SJCRH30 (cell line): ENCODE measurements at places on chromosomes 1 and 21. TPM values are rescaled to one million over a fixed set of nuclear protein-coding genes. Genes with fewer than 3 reads are reported as not detected.

Gene TMEM39B
- 11.1 and 11.6 TPM in 2 replicates for total RNA-seq

Gene HES3
- total RNA-seq: not detected in 2 replicates

Gene TBX19
- 0.79 and 1.1 TPM in 2 replicates for total RNA-seq

Gene TMCO4
- 17.7 and 18.0 TPM in 2 replicates for total RNA-seq

Gene HJV
- total RNA-seq: 0.10 TPM in 2 replicates

Gene GPR25
- total RNA-seq: not detected in 2 replicates

- H3K27ac ChIP-seq: no peak overlapping the region
- H3K4me3 ChIP-seq: no peak overlapping the region
- no peaks in the 10 kb centered on the region for H3K4me1 ChIP-seq
- no peak for DNase-seq
- H3K36me3 ChIP-seq: no peaks in the 10 kb centered on the region; the same call in 1 of the 2 replicates
Measured at GRCh38 chr1:11294951-11295350, 22.0 kb downstream of the UBIAD1 start.

DNA sequence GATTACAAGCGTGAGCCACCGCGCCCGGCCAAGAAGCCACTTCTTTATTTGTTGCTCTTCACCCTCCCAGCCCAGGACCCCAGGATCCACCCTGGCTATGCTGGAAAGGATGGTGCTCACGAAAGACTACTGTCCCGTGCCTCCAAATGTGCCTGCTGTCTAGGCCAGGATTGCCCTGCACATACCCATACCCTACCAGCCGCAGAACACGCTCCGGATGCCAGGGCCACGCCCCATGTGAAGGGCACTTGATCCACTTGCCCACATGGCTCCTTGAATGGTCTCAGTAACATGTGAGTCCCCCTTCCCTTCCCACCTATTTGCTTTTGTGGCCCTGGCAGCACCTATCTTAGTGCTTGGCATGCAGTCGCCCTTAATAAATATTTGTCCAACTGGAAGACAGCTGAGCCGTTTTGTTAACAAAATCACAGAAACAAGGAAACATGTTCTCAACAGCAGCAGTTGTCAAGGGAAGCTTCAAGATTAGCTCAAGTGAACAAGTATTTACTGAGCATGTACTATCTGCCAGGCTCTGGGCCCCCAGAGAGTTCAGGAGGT is 13.8 kb upstream of the UBXN10 start:
- peaks cover 7% of the 10 kb centered on the region; the same call in 1 of the 2 replicates for H3K27me3 ChIP-seq
- 0 out of 2 replicates have a peak, but pooled peaks cover 9% of the 10 kb centered on the region for H3K4me1 ChIP-seq
- no peak overlapping the region for H3K27ac ChIP-seq
- no peaks in the 10 kb centered on the region for H3K36me3 ChIP-seq
- H3K4me3 ChIP-seq: no peak overlapping the region

GRCh38 chr1:203112475-203112874 is 15.1 kb upstream of the ADORA1 start:
- no peak for DNase-seq
- no peaks in the 10 kb centered on the region for H3K27me3 ChIP-seq
- no peaks in the 10 kb centered on the region for H3K36me3 ChIP-seq
- H3K4me1 ChIP-seq: peaks cover 17% of the 10 kb centered on the region
- H3K27ac ChIP-seq: no peak overlapping the region

DNA sequence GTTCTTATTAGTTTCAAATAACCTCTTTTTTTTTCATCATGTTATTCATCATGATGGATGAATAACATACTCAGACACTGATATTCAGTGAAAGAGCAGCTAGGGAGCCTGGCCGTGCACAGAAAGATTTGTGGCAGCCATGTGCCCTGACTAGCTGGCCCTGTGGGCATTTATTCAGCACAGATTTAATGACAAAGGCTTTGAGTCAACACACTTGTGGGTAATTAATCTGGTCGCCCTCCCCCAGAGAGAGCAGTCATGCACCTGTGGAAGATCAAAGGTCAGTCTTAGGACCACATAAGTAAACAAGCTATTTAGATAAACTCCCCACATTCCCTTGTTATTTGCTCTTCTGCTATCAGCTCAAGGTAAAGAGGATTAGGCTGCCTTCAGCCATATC is 153.2 kb upstream of the HMCN1 start:
- DNase-seq: no peak
- H3K27ac ChIP-seq: no peak overlapping the region
- H3K36me3 ChIP-seq: no peaks in the 10 kb centered on the region

DNA sequence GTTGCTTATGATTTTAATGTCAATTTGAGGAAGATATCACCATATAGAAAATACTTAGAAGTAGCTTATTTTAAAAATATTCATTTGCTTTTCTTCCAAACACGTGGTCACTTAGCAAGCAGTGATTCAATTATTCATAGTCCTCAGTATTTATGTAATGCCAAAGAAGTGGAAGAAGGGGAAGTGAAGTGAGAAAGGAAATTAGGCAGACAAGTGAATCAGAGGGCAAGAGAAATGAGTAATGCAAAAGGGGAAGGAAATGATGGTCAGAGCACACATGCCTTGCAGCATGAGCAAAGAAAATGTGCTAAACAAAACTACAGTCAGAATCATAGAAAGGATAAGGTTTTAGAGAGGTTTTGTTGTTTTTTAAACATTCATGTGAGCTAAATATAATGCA is 31.8 kb downstream of the SDCCAG8 start:
- no peaks in the 10 kb centered on the region for H3K36me3 ChIP-seq
- H3K4me1 ChIP-seq: no peaks in the 10 kb centered on the region
- no peaks in the 10 kb centered on the region for H3K27me3 ChIP-seq
- DNase-seq: no peak

- H3K27me3 ChIP-seq: no peaks in the 10 kb centered on the region
- H3K4me1 ChIP-seq: 0 out of 2 replicates have a peak, but pooled peaks cover 7% of the 10 kb centered on the region
- no peaks in the 10 kb centered on the region for H3K36me3 ChIP-seq
- H3K4me3 ChIP-seq: no peak overlapping the region
Measured at GRCh38 chr1:74729741-74730478, 2.9 kb downstream of the CRYZ start.

DNA sequence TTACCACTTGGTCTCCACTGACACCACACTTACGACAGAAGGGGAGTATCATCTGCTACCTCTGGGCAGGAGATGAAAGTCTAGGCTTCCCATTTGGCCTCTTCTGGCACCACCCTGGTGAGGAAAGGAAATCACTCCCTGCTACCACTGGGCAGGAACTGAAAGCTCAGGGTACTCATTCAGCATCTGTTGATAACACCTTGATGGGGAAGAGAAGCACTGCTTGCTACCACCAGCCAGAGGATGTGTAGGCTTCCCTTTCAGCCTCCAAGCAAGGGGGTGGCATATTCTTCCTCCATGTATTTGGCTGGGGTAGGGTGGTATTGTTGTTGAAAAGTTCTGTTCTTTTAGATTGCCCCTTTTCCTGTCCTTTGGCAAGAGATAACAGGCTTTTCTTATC is 115.0 kb downstream of the ACBD6 start:
- no peak overlapping the region for H3K27ac ChIP-seq
- no peak for DNase-seq
- H3K27me3 ChIP-seq: no peaks in the 10 kb centered on the region

DNA sequence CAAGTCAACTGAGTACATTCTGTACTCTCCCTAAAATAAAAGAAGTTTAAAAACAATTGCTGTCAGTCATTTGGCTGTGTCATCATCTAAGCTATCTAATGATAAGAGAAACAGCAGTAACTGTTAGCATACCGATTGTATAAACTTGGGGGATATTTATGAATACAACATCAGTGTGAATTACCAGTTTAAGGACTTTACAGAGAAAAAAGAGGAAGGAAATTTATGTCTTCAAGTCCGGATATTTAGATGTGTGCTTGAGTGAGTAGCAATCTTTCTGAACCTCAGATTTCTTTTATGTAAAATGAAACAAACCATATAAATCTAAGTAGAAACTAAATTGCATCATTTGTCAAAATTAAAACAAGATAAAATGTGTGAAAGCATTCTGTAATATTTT is 1557.0 kb downstream of the MRPL39 start:
- H3K36me3 ChIP-seq: no peaks in the 10 kb centered on the region
- no peak overlapping the region for H3K27ac ChIP-seq
- H3K4me3 ChIP-seq: no peak overlapping the region
- peaks cover 5% of the 10 kb centered on the region for H3K4me1 ChIP-seq

DNA sequence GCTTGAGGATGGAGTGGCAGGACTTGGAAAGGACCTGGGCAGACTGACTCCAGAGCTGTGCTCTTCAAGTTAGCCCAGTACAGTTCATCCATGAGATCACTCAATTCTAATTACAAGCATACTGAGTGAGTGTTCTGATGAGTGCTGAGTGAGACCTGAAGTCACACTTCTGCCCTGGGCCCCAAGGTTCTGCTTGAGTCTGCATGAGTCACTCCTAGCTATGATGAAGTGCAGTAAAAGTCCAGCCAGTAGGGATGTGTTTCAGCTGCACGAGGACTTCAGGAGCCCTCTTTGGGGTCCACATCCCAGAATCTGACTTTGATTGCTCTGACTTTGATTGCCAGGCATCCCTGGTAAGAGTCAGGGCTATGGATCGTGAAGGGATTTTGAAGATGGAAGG is 35.8 kb downstream of the PLEKHA6 start:
- no peak overlapping the region for H3K4me3 ChIP-seq
- H3K27me3 ChIP-seq: no peaks in the 10 kb centered on the region
- H3K36me3 ChIP-seq: no peaks in the 10 kb centered on the region
- peaks cover 3% of the 10 kb centered on the region; the same call in 1 of the 2 replicates for H3K4me1 ChIP-seq
- DNase-seq: no peak

GRCh38 chr1:94236630-94237290 is 624 bp downstream of the ARHGAP29 start:
- peaks cover 8% of the 10 kb centered on the region; the same call in 1 of the 2 replicates for H3K4me1 ChIP-seq
- H3K4me3 ChIP-seq: peak overlapping the region; percentile 80
- no peaks in the 10 kb centered on the region for H3K36me3 ChIP-seq
- peak overlapping the region; percentile 72 for H3K27ac ChIP-seq

GRCh38 chr1:164673584-164674214 is 114.7 kb downstream of the PBX1 start:
- H3K36me3 ChIP-seq: no peaks in the 10 kb centered on the region
- no peak overlapping the region for H3K27ac ChIP-seq
- DNase-seq: peak; percentile 31
- no peaks in the 10 kb centered on the region for H3K4me1 ChIP-seq

GRCh38 chr1:94621395-94621794 is 79.8 kb upstream of the F3 start:
- DNase-seq: no peak
- peaks cover 26% of the 10 kb centered on the region for H3K4me1 ChIP-seq
- no peaks in the 10 kb centered on the region for H3K27me3 ChIP-seq
- H3K36me3 ChIP-seq: no peaks in the 10 kb centered on the region
- no peak overlapping the region for H3K27ac ChIP-seq
- H3K4me3 ChIP-seq: no peak overlapping the region

GRCh38 chr1:53327182-53327913 is 522 bp downstream of the LRP8 start:
- no peaks in the 10 kb centered on the region for H3K27me3 ChIP-seq
- peak overlapping the region; percentile 68 for H3K4me3 ChIP-seq
- no peaks in the 10 kb centered on the region for H3K4me1 ChIP-seq
- no peaks in the 10 kb centered on the region for H3K36me3 ChIP-seq
- peak overlapping the region; percentile 75 for H3K27ac ChIP-seq

DNA sequence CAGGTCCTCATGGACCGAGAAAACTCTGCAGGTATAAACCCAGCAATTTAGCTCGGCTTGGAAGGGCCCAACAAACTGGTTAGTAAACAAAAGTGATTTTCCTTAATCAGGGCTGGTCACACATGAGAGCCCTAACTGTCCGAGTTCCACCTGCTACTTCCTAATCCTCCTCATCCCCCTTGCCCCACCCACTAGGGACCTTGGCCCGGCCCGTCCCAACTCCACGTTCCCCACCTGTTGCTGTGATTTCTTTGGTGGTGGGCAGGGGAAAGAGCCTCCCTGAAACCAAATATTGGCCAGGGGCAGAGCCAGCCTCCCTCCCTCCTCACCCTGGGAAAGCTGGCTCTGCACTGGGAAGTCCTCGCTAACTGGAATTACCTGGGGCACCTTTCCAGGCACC is 304.2 kb upstream of the PROX1 start:
- peaks cover 3% of the 10 kb centered on the region; the same call in 1 of the 2 replicates for H3K4me1 ChIP-seq
- peak; percentile 40 for DNase-seq
- H3K27me3 ChIP-seq: no peaks in the 10 kb centered on the region
- no peaks in the 10 kb centered on the region for H3K36me3 ChIP-seq
- no peak overlapping the region for H3K4me3 ChIP-seq
- H3K27ac ChIP-seq: no peak overlapping the region

GRCh38 chr1:121516234-121516967 is 331.6 kb downstream of the SRGAP2C start:
- no peaks in the 10 kb centered on the region for H3K4me1 ChIP-seq
- H3K27me3 ChIP-seq: no peaks in the 10 kb centered on the region
- no peak overlapping the region for H3K4me3 ChIP-seq

GRCh38 chr1:162905174-162906158 is 44.5 kb upstream of the CCDC190 start:
- no peak for DNase-seq
- no peaks in the 10 kb centered on the region for H3K36me3 ChIP-seq

DNA sequence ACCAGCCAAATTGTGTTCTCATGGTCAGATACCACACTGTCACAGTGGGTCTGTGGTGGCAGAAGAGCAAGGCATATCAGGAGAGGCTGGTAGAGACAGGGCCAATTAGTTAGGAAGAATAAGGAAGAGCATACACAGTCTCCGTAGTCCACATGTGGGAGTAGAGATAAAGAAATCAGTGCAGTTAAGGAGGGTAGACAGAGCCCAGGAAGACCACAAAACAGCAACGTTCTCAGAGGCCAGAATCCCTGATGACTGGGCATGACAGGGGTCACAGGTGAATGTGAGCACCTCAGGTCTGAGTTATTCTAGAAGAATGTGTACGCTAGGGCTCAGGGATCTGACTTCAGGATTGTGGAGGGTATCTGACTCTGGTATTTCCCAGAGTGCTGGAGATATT is 31.7 kb downstream of the CD48 start:
- H3K27ac ChIP-seq: no peak overlapping the region
- no peaks in the 10 kb centered on the region for H3K27me3 ChIP-seq
- no peaks in the 10 kb centered on the region for H3K36me3 ChIP-seq
- H3K4me3 ChIP-seq: no peak overlapping the region
- DNase-seq: no peak

DNA sequence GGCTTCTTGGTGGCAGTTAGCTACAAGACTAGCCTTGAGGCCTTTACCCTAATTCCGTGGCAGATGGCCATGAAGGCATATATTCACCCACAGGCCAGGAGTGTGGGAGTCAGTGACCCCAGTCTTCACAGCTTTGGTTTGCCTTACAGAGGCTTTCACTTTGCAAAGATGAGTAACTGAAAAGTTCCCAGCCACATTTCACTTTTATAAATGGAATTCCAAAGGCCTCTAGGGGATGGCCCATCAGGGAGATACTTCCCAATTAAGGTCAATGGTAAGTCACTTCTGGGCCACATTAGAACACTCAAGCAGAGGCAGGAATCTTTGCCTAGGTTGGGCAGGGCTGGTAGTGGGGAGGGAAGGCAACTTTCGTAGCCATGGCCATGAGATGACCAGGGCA is 13.1 kb upstream of the HEYL start:
- H3K27ac ChIP-seq: no peak overlapping the region
- no peak overlapping the region for H3K4me3 ChIP-seq
- peaks cover 13% of the 10 kb centered on the region for H3K4me1 ChIP-seq
- no peak for DNase-seq

DNA sequence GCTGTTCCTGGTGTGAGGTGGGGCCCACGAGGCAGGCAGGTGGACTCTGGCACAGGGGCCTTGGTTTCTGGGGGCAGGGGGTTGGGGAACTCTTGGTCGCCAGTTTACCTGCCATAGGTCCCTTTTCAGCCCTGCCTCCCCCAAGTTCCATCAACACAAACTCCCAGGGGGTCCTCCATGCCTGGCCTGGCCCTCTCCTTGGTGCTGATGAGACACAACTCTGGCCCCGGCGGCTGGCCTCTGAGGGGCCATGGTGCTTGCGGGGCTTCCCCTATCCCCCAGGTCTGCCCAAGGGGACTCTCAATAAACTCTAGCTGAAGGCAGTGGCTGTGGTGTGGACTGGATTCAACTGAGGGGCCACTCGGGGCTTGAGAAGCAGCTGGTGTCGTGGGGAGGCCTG is 16.0 kb downstream of the HTR6 start:
- no peak overlapping the region for H3K27ac ChIP-seq
- no peaks in the 10 kb centered on the region for H3K27me3 ChIP-seq
- no peak for DNase-seq
- H3K4me1 ChIP-seq: no peaks in the 10 kb centered on the region
- H3K36me3 ChIP-seq: no peaks in the 10 kb centered on the region; the same call in 1 of the 2 replicates
- no peak overlapping the region for H3K4me3 ChIP-seq
